ENCODE measurements at places on chromosomes 12 and 14.

DNA sequence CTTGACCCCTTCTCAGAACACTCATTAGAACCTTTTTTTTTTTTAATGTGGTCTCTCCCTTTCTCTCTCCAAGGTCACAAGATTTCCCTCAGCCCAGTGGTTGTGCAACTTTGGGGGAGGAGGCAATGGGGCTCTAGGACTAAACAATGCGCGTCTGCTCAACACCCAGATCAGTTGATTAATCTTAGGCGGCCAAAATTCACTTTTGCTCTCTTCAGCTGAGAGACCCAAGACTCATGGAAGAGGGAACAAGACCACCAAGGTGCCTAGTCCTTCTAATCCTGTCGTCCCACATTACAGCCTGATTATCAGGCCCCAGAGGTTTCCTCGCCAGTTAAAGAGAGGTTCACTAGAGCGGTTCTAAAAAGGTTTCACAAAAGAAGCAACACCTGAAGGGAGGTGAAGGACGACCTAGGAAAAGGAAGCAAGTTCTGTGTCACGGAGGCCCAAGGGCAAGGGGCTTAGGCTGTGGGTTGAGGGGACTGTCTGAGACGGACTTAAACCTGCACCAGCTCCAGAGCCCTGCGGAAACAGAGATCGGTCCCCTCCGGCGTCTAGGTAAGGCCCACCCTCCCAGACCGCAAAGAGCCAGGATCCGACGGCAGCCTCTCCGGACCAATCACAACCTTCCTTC lies 824 bp upstream of the TARBP2 start:
- DNase-seq: no peak

GRCh38 chr14:76581592-76581991 lies 179.7 kb upstream of the VASH1 start:
- no peak for DNase-seq

DNA sequence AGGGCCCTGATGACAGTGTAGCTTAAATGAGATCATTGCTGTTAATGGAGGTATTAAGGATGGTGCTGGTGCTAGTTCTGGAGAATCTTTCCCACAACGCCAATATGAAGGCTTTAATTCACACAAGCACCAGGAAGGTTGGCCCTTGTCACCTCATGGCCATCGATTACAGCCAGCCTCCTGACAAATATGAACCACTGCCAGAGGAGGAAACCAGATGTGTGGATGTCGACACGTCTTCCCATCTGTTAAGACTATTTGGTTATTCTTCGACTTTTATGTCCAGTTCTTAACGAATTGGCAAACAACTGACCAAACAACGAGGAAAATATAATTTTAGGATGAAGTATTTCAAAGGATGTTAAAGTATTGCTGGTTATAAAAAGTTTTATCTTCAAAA lies 79.5 kb downstream of the PIK3C2G start:
- no peak for DNase-seq

GRCh38 chr12:6551496-6552139 lies 4.2 kb downstream of the IFFO1 start:
- no peak for DNase-seq

- DNase-seq: no peak
Observed at GRCh38 chr14:76958020-76958979, 70.2 kb downstream of the IRF2BPL start.

GRCh38 chr14:31159682-31160296 lies 47.8 kb downstream of the HECTD1 start:
- no peak for DNase-seq

DNA sequence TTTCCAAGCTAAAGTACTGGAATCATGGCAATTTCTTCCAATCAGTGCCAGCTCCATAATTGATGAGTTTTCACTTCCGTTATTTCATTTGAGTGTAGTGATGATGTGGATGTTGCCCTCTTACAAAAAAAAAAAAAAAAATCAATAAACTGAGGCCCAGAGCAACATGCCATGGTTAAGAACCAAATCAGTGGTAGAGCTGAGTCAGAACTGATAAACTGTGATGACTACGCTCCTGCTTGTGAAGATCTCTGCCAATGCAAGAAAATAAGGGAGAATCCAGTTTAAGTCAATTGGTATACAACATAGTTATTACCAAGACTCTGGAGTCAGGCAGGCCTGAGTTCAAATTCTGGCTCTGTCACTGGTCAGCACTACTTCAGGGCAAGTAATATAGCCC lies 102.7 kb downstream of the GPR135 start:
- no peak for DNase-seq

- DNase-seq: no peak
Observed at GRCh38 chr14:103551338-103551762, 11.1 kb downstream of the BAG5 start.

DNA sequence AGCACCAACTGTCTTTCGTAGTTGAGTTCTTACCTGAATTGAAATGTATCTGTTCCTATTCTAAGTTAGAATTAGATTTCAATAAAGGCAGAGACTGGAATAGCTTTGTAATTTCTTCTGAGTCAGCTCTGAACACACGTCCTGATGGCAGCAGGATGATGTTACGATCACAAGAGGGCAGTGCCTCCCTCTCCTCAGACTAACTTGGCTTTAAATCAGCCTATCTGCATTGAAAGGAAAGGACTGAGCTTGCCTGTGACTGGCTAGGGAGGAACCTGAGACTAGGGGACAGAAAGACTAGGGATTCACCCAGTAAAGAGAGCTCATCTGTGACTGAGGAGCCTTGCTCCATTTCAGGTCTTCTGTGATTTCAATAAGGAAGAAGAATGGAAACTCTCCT lies 323.7 kb upstream of the OR4E1 start:
- peak; percentile 28 for DNase-seq

- no peak for DNase-seq
Observed at GRCh38 chr12:62995097-62995496, 60.1 kb upstream of the PPM1H start.

DNA sequence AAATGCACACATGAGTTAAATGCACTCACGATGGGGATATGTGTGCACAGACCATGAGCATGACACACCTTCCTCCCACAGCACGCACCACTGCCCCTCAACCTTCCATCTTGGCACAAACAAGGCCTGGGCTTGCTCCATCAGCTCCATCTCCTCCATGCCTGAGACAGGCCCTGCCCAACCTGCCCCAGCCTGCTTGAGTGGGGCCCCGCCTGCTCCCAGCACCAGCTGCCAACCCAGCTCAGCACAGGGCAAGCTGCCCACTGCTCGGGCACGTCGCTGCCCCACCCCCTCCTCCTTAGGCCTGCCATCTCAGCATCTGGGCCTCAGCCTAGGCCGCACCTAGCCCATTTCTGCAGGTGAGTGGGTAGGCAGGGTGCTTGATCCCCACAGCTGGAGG lies 27.6 kb upstream of the KRT78 start:
- no peak for DNase-seq

- DNase-seq: no peak
Observed at GRCh38 chr12:109436188-109436560, 40.9 kb downstream of the KCTD10 start.

GRCh38 chr12:132775502-132776229 lies 14.0 kb upstream of the ANKLE2 start:
- no peak for DNase-seq

- DNase-seq: no peak
Observed at GRCh38 chr12:13724136-13724535, 257.3 kb downstream of the GRIN2B start.

DNA sequence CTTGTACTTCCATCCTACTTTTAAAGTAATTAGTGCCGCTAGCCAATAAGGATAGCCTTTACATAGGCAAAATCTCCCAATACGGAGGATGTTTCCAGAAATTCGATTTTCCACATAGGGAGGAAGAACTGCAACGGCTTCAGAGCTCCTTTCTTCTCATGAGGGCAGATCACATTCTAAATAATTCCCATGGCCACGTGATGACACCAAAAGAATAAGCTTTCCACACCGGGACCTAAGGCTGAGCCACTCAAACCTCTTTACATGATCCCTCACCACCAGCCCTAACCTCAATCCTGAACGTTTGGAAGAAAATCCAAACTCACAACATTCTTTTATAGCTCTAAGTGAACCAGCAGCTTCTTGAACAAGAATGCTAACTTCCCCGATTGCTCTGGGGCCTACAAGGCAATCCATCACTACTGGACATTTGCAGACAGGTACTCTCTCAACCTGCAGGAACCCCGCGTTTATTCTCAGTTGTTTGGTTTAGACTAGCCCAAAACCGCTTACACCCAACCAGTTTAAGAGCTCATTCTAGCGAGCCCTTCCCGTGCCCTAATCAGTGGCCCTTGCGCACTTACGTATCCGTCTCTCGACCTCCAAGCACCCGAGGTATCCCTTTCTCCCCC lies 884 bp downstream of the CAPRIN2 start:
- DNase-seq: no peak

DNA sequence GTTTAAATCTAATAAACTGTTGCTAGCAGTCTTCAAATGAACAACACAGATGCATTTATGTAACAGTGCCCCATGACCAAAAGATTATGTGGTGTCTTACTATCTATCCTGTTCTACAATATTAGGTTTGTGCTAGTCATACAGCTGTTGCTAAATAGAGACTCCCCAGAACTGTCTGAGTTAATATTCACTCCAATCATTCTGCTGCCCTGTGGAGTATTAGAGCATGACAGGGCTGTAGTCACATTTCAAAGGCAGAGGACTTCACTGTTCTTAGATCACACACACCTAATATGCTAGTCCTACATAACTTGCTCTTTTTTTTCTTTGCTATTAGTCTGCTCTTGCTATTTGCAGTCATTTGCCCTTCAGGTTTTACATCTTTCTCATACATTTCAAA lies 157.6 kb upstream of the MDGA2 start:
- no peak for DNase-seq

- no peak for DNase-seq
Observed at GRCh38 chr14:102256716-102257115, 48.2 kb downstream of the MOK start.

GRCh38 chr14:105738638-105739037 lies 212.3 kb downstream of the TMEM121 start:
- DNase-seq: no peak

- DNase-seq: no peak
Observed at GRCh38 chr12:92908108-92908507, 21.0 kb downstream of the EEA1 start.

DNA sequence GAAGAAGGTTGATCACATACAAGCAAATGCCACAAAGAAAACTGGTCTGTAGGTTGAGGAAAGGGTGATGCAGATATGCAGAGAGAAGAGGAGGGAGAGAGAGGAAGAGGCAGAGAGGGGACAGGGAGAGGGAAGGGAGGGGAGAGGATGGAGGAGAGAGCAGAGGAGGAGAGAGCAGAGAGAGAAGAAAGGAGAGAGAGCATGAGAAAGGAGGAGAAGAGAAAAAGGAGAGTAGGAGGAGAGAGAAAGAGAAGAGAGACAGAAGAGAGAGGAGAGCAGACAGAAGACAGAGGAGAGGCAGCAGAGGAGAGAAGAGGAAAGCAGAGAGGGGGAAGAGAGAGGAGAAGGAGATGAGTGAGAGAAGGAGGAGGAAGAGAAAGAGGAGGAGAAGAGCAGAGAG lies 59.2 kb downstream of the STXBP6 start:
- no peak for DNase-seq

- no peak for DNase-seq
Observed at GRCh38 chr12:88958946-88959345, 378.7 kb upstream of the KITLG start.

DNA sequence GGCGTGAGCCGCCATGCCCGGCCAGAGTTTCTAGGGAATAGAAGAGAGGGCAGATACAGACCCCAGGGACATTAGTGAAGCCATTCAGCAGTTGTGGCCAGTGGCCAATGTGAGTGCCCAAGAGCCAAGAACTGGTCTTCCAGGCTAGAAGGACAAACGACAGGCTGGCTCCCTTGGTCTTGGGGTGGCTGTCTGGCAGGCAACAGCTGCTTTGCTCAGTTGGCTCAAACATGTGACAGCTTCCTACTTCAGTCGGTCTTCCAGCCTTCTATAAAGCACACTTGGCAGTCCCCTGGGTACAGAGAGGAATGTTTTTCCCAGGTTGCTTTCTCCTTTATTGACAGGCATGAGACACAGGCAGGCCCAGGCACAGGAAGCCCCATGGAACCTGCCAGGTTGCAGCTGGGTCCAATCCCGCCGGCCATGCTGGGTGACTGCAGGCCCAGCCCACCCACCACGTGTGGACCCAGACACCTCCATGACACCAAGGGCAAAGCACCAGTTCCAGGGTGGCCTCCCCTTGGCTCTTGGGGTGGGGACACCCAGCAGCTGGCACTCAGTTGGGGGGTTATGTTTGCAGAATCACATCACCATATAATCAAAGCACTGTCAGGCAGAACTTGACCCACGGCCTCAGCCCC lies 15.4 kb downstream of the CHGA start:
- no peak for DNase-seq

DNA sequence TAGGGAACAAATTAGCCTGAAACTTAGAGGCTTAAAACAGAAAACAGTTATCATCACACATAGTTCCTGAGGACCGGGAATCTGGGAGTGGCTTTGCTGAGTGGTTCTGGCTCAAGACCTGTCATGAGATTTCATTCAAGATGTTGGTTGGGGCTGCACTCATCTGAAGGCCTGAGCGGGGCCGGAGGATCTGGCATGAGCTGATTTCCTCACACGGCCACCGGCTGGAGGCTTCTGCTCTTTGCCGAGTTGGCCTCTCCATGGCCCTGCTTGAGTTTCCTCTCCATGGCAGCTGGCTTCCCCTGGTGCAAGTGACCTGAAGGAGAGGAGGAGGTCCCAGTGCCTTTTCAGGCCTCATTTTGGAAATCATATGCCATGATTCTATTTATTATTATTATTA lies 128.1 kb downstream of the PAPOLA start:
- DNase-seq: no peak

- DNase-seq: no peak
Observed at GRCh38 chr14:97290065-97290464, 492.9 kb downstream of the VRK1 start.

GRCh38 chr12:124326871-124327270 lies 32.0 kb downstream of the RFLNA start:
- no peak for DNase-seq

DNA sequence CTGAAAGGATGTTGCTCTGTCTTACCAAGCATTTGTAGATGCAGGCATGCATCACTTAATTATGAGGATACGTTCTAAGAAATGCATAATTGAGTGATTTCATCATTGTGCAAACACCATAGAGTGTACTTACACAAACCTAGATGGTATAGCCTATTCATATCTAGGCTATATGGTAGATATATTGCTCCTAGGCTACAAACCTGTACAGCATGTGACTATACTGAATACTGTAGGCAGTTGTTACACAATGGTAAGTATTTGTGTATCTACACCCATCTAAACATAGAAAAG lies 75.9 kb downstream of the IFT81 start:
- DNase-seq: no peak

- DNase-seq: no peak
Observed at GRCh38 chr12:132099739-132100138, 44.4 kb downstream of the DDX51 start.

Data from HEK293T (cell line).